ENCODE measurements at places on chromosomes 11 and 22.

GRCh38 chr11:61917334-61918109 is at the start of gene RAB3IL1:
RAB3IL1 (minus strand) TSS chr11:61917566; CDS start chr11:61917367, 199 bp downstream.
- no peak for DNase-seq

- DNase-seq: no peak
These were observed 1.4 kb upstream of the APOA5 start for GRCh38 chr11:116792869-116793771.

DNA sequence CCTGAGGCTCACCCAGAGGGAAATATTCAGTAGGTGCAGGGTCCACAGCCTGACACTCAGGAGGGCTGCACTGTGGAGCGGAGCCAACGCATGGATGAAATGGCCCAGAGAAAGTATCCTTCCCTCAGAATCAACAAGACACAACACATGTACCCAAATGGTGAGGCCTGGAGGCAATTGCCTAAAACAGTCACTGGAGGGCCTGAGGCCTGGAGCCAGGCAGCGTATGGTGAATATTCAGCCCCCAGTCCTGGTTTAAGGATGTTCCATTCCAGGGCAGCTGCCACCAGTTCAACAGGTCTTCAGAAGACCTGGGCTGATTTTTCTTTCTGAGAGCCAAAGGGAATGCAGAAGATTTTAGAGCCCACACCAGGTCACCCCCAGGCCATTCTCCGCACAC is 264.8 kb downstream of the INSC start:
- no peak for DNase-seq

DNA sequence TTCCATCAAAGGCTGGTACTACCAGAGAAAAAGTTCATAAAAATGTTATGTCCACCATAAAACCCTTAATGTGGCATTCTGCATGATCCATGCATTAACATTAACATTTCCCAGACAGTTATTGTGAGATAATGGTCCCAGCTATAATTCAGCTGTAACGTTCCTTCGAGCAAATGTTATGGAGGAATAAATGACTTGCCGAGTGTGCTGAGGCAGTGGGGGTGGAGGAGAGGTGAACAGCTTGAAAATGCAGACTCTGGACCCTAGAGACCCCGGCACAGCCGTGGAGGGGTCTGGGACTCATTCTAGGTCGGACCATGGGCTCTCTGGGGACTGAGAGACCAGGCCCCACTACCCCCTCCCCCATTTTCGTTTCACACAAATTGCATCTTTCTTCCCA is 141.9 kb downstream of the PKNOX2 start:
- DNase-seq: no peak

GRCh38 chr11:64742087-64742888 is 1.7 kb downstream of the RASGRP2 start:
- no peak for DNase-seq

GRCh38 chr11:86134580-86135318 is 65.9 kb upstream of the PICALM start:
- no peak for DNase-seq

GRCh38 chr22:41934284-41935014 is 7.8 kb upstream of the TNFRSF13C start:
- DNase-seq: no peak

DNA sequence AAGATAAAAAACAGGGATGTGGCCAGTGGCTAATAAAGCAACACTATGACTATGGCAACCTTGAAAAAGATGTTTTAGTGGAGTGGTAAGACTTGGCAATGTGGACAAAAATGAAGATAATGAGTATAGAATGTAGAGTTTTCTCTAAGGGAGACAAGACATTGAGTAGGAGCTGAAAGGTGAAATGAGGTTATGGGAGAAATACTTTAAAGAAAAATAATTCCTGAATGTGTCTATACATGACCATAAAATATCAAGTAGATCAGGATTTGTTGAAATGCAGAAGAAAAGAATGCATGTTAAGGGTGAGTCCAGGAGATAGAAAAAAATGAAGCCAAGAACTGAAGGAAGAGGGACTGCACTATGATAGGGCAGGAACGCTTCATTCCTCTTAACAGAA is 101.6 kb upstream of the CARD18 start:
- no peak for DNase-seq

- no peak for DNase-seq
These were observed 1.3 kb downstream of the WEE1 start for GRCh38 chr11:9574622-9575259.

- DNase-seq: no peak
These were observed 5.0 kb upstream of the MCHR1 start for GRCh38 chr22:40674274-40674673.

DNA sequence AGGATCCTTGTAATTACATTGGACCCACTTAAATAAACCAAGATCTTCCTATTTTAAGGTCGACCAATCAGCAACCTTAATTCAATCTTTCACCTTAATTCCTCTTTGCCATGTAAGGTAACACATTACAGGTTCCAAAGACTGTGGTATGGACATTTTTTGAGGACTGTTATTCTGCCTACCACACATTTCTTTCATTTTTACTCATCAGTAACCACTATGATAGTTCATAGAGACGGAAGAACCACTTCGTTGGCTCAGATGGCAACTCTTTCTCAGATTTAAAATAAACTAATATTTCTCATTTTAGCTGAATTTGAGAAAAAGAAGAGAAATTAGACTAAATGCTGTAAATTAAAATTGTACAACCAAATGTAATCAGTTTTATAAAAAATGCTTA is 96.3 kb downstream of the PAX6 start:
- no peak for DNase-seq

GRCh38 chr11:78277314-78277994 is 88.7 kb downstream of the USP35 start:
- no peak for DNase-seq

DNA sequence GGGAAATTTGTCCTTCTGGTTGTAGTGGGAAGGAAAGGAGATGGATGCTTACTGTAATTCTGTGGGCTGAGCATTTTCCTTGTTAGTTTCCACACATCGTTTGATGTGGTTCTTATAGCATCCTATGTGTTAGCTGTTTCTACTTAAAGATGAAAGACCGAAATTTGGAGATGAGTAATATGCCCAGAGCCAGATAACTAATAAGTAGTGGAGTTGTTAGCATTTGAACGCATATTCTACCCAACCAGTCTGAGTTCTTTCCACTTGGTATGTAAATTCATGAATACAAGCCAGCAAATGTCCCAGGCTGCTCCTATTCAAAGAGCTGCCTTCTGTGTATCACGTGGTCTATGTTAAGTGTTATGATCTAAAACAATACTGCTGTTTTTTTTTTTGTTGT is 14.6 kb downstream of the SPECC1L start:
- DNase-seq: no peak

- DNase-seq: no peak
These were observed 91.3 kb downstream of the CEP164 start for GRCh38 chr11:117418737-117419481.

- no peak for DNase-seq
These were observed 322.2 kb downstream of the LUZP2 start for GRCh38 chr11:24819006-24819405.

GRCh38 chr11:81744336-81745116 is 989.1 kb downstream of the FAM181B start:
- no peak for DNase-seq

- no peak for DNase-seq
These were observed 9.1 kb downstream of the LRP5 start for GRCh38 chr11:68321293-68322051.

GRCh38 chr11:122038543-122038942 is 77.5 kb downstream of the BLID start:
- no peak for DNase-seq

DNA sequence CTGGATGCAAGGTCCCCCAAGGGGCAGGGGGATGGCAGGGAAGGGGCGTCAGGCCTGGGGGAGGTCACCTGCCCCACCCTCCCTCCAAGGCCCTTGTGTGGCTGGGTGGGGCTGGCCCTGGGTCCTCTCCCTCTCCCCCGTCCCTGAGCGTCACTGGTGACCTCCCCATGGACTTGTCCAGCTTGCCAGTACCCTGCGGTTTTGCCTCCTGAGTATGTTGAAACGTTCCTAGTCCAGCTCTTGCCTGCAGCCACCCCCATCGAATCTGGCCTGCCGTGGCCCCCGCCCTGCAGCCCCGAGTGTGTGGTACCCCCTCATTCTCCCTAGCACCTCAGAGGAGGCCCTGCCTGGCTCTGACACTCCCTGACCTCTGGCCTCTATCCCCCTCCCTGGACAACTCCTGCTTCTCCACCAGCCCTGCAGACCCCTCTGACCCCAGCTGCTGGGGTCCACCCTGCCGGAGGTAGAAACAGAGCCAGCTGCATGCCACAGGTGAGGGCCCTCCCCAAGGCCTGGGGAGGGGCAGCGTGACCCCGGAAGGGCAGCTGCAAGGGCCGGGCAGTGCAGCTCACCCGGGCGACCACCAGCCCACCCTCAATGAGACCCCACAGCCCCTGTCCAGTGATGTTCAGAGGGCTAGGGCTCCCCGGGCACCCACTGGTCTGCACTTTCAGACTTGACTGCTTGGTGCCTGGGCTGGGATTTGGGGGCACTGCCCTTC is 4.1 kb upstream of the MUC6 start:
- no peak for DNase-seq

- no peak for DNase-seq
These were observed 2.4 kb upstream of the WT1 start for GRCh38 chr11:32437495-32438345.

DNA sequence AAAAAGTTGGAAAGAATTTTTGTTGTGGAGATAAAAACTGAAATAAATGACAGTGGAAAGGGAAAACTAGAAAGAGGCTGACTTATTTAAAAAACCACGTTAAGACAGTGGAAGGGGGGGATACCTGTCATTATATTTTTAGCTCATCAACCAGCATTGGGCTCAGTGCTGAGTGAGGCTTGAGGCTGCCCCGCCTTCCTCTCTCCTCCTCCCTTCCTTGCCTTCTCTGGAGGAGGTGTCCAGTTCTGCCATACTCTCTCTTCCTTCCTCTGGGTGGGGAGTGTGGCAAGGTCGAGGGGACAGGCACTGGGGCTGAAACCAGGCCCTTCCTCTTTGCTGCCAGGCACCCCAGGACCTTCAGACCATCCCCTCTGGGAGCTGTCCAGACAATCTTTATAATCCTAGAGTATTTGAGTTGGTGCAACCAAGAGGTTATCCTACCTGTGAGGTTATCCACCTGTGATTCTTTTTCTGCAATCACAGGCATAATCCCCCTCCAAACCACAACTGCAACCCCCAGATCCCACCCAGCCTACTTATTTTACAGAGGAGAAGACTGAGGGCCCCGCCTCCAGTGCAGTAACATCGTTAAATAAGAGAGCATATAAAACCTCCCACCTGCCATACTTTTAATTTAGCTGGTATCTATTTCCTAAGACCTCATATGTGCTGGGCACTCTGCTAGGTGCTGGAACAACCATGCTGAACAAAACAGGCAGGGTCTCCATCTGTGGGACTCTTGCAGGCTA is 578.5 kb downstream of the BUD13 start:
- DNase-seq: no peak

DNA sequence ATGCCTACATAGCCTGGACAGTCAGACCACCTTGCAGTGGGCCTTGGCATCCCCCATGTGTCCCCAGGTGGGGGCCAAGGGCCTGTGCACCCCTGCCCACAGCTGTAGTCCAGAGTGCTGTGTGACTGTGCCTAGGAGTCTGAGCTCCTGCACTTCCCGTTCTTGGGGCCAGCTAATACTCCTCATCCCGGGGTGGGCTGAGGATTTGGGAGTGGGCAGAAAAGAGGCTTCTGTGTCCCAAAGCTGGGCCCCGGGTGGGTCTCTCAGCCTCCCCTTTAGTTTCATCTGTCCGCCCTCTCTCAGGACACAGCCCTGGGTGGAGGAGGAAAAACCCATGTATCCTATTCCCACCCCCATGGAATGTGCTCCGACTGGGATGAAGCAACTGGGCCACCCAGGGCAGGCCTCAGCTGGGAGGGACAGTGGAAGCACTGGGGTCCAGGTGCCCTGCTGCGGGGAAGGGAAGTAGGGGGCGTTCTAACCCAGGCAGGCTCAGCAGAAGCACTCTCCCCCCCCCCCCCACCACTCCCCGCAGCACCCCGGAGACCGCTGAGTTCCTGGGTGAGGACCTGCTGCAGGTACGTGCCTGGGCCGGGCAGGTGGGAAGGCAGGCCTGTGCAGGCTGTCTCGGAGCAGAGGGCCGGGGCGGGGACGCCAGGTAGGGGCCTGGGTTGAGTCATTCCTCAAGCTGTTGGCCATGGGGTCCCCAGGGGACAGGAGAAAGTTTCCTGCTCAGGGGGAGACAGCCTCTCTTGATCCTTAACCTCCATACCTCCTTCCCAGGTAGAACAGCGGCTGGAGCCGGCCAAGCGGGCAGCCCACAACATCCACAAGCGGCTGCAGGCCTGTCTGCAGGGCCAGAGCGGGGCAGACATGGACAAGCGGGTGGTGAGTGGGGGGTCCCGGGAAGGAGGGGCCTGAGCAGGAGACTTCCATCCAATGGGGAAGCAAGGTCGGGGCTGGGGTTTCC is 1.4 kb downstream of the SH3BP1 start:
- DNase-seq: no peak

DNA sequence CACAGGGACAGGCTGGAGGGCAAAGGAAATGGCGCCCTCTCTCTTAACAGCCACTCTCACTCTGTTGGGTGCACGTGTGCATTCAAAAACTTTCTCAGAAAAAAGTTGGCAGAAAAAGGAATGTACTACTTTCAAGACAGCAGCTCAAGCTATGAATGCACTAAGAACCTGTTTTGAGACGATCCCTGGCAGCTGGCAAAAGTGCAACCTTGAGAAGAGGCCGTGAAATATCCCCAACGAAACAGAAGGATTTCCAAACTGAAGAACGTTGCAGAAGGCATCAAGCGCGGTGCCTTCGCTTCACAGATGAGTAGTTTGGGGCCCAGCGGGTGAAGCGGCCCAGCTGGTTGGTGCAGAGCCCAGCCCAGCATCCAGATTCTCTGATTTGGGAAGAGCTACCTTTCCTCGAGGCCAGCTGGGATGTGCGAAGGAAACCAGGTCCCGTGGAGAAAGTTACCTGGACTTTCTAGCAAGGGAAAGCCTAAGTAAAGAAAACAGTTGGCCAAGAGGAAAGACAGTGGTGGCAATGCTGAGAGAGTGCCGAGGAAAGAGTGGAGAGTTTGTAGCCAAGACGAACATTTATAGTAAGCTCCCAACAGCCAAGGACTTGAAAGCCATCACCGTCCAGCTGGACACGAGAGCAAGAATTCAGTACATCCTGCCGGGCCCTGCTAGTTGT is 16.3 kb downstream of the IFT27 start:
- no peak for DNase-seq

GRCh38 chr11:57638005-57638781 is 11.5 kb downstream of the YPEL4 start:
- DNase-seq: no peak

DNA sequence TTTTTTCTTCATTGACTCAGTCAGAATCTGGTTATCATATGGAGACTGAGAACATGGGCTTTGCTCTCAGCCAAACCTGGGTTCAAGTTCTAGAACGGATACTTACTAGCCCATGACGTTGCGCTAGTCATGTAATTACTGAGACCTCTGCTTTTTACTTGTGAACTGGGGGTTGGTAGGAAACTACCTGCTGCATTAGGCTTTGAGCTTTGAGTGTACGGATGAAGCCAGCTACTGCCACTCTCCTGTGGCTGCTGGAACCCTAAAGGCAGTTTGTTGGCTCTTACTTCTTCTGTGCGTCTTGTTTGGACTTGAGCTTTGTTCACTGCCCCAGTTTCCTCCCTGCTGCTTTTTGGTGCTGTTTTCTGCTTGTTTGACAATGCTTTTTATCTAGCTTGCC is 18.1 kb downstream of the PPP6R2 start:
- no peak for DNase-seq
